ENCODE measurements at places on chromosomes 5 and 9. TPM values are rescaled to one million over a fixed set of nuclear protein-coding genes. Genes with fewer than 3 reads are reported as not detected.

Gene KIF12
- total RNA-seq = not detected

Gene CD74
- total RNA-seq = 2.8 TPM

Gene C9orf50
- total RNA-seq = not detected

Gene SPINK13
- total RNA-seq = not detected

Gene IL3
- not detected for total RNA-seq

Gene SREK1IP1
- total RNA-seq = 8.3 TPM

Gene ELOVL7
- total RNA-seq = 0.29 TPM

Gene LCN9
- not detected for total RNA-seq

Gene BARHL1
- not detected for total RNA-seq

Data from placental pericyte (primary cell).